ENCODE measurements at places on chromosomes 12 and 14.

GRCh38 chr14:24849471-24849870 lies 200.5 kb downstream of the STXBP6 start:
- no peak for DNase-seq

GRCh38 chr14:46036099-46036498 lies 615.5 kb downstream of the RPL10L start:
- no peak for DNase-seq

DNA sequence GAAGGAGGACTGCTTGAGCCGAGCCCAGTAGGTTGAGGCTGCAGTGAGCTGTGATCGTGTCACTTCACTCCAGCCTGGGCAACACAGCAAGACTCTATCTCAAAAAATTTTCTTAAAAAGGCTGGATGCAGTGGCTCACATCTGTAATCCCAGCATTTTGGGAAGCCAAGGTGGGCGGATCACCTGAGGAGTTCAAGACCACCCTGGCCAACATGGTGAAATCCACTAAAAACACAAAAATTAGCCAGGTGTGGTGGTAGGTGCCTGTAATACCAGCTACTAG lies 17.1 kb upstream of the MDM2 start:
- no peak for DNase-seq

DNA sequence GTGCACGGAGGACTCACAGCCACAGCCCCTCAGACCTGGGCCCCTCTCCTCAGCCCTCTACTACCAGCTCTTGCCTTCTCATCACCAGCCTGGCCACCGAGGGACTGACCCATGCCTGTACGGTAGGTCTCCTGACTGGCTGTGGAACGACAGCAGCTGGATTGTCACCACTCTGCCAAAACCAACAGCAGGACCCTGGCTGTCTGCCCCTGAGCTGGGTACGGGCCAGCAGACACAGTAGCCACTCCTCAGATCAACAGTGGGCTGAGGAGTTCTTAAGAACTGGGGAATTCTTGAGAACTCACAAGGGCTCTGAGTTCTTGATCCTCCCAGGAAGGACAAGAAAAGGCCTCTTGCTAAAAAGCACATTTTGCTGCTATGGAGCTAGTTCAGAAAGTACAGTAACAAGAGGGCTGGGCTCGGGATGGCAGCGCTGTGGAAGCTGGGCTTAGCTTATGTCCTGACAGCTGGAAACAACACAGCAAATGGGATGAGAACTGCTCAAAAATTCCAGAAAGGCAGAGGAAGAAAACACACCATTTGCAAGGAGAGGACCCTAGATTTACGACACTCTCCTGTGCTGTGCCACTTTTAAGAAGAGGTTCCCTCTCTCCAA lies 176.4 kb downstream of the ANO2 start:
- peak; percentile 41 for DNase-seq

GRCh38 chr14:68391311-68392014 lies 401.4 kb downstream of the ZFP36L1 start:
- DNase-seq, result peak; percentile 16

DNA sequence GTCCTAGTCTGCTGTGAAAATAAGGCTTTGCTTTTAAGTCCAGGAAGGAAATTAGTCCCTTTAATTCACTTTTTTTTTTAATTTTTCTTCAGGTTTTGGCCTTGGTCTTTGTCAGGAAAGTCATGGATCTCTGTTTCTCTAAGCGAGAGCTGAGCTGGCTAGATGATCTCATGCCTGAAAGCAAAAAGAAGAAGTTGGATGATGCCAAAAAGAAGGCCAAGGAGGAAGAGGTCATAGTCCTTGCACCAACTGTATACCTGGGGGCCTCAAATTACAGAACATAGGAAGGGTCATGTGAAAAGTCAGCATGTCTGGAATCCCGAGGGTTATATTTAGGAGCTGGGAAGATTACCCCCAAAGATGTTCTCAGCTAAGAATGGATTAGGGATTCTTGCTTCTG lies 72.3 kb downstream of the SLC4A8 start:
- no peak for DNase-seq

DNA sequence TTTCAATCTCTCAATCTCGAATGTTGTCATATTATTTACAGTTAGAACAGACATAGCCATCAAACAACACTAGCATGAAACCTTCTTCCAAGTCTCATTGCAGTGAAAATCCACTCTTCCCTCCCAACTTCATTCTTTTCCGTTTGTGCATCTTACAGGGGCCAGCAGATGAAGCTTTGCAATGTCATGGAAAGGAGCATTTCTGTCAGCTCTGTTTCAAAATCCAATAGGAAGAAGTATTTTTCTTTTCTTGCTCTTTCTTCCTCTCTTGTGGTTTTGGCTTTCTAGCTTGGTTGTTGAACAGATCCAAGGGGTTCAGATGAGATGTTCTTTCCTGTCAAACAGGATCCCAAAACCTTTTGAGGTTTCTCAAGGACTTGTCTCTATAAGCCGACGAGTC lies 416.6 kb downstream of the AEBP2 start:
- DNase-seq, result no peak

DNA sequence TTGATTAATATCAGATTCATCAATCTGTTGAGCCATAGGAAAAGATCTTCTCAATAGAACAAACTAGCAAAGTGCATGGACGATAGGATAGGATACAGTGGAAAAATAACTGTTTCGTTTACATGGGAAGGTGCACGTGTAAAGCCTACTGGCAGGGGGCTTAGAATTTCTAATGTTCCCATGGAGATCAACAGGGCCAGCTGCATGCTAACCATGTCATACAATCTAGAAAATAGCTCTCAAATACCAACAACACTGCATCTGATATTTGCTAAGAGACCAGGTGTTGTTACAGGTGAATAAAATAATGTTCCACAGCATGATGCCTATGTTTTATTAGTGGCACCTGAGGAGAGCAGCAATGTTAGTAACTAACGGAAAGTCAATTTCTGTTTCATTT lies 72.5 kb downstream of the ACSS3 start:
- no peak for DNase-seq

DNA sequence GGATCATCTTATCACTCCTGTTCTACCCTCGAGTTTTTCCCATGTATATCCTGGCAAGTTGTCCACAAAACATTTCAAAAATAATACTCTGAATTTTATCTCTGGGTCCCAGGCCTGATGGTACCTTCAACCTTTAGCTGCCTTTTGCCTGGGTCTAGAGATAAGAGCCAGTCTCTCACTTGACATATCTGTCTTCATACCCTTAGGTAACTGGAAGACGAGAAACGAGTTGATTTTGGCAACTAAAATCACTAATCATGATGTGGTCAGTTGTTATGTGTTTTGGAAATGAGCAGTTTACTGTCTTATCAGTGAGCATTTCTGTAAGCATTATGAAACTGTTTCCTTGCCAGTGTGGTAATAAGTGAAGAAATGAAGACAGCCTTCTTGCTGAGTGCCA lies 6.3 kb downstream of the RNF10 start:
- DNase-seq, result no peak

- DNase-seq, result no peak
Measured at GRCh38 chr14:86543521-86543920, 1013.6 kb downstream of the FLRT2 start.

- no peak for DNase-seq
Measured at GRCh38 chr12:11882301-11883019, 188.3 kb upstream of the BCL2L14 start.

DNA sequence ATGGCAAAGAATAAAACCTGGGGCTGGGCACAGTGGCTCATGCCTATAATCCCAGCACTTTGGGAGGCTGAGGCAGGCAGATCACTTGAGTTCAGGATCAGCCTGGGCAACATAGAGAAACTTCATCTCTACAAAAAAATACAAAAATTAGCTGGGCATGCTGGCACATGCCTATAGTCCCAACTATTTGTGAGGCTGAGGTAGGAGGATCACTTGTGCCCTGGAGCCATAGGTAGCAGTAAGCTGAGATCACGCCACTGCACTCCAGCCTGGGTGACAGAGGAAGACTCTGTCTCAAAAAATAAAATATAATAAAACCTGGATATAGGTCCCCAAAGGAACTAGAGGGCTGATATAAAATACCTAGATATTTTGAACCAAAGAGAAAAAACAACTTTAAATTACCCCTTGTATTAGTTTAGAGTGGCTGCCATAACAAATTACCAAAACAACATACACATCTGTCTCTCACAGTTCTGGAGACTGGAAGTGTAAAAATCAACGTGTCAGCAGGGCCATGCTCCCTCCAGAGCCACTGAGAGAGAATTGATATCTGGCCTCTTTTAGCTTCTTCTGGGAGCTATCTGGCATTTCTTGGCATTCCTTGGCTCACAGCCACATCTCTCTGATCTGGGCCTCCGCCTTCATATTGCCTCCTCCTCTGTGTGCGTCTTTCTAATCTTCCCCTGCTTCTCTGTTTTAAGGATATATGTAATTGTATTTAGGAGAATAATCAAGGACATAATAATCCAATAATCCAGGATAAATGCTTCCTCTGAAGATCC lies 47.9 kb upstream of the ATF7IP start:
- no peak for DNase-seq

DNA sequence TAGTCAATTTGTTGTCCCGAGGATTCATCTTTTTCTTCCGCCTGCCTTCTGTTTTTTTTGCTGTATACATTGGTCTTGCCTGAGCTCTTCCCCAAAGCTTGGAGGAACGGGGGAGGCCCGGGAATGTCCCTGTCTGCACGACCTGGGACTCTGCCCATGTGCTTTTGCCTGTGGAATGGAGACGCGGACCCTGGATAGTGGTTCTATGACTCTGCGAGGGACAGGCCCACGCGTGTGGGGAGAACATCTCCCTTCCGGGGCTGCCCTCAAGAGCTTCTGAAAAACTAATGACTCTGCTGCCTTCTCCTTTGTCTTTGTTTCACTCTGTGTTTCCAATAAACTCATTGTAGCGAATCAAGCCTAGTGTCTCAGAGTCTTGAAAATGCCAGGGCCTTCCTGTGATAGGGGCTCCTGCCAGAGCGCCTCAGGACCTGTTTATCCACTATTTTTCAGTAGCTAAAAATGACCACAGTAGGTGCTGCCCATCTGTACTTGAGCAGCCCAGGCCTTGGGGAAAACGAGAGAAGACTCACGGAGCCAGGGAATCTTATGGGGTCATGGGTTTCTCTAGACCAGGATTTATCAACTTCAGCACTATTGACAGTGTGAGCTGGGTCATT lies 12.3 kb downstream of the KRT83 start:
- no peak for DNase-seq

DNA sequence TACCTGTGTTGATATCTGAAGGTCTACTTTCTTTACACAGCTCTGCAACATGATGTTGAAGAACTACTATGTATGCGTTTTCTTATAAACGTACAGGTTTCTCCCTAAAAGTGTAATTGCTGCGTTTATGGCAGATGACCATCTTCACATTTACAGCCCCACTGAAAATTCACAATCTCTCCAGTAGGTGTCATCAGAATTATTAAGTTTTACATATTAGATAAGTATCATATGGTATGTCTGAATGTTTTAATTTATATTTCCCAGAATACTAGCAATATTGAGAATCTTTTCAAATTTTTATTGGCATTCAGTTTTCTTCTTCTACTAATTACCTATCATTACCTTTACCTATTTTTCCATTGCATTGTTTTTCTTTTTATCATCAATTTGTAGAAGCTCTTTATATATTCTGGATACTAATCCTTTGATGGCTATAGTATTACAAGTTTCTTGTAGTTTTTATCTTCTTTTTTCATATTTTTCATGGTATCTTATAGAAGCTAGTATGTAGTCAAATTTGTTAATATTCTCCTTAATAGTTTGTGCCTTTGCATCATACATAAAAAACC lies 123.5 kb downstream of the CAPZA3 start:
- DNase-seq, result no peak

- DNase-seq, result no peak
Measured at GRCh38 chr12:48978291-48978740, at the start of gene WNT1. Gene WNT1 (plus strand): TSS chr12:48978322. CDS start chr12:48978651, 329 bp downstream.

DNA sequence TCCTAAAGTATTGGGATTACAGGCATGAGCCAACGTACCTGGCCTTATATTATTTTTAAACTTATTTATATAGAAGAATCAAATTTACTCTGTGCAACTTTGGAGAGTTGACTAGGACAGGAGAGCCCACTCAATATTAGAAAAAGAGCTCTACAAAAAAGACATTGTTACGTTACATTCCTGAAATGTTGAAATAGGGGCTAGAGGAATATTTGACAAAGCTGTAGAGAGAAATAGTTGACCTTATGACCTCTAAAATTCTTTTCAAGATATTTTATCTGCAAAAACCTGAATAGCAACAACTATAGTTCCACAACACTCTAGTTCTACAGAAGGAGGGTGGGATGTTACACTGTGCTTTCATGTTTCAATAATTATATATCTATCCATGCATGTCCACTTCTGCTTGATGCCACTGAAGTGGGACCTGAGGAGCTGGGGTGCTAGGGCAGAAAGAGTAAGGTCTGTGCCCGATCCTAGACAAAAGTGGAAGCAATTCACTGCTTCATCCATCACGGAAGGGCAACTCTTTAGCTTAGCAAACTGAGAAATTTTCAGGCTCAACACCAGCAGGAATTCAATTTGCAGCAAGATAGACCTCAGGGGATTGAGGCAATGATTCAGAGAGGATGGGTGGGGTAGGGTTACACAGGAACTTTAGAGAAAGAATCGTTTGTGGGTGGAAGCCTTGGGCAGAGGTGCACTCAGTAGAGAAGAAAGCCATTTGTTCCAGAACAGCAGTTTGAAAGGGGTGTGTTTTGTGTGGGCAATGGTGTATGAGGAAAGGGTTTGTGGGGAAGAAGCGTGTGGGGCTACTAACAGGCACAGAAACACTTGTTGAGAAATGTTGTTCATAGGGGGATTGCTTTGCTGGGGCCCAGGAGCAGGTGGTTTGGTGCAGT lies 16.0 kb upstream of the RNASE10 start:
- DNase-seq, result no peak

DNA sequence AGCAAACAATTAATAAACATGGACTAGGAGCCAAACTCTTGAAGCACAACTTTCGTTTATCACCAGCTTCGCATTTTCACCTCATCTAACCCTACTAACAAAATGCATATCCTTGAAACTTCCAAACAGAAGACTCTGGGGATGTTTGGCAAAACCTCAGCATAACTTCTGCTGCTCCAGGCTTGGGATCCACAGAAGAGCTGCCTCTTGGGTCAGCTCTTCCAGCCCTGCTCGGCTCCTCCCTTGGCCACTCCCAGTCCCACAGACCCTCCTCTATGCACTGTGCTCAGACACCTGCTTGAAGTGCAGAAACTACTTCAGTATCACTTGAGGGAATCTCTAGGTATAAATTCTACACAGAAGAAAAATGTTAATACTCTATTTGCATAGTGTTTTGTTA lies 110.0 kb upstream of the AMIGO2 start:
- DNase-seq, result no peak

DNA sequence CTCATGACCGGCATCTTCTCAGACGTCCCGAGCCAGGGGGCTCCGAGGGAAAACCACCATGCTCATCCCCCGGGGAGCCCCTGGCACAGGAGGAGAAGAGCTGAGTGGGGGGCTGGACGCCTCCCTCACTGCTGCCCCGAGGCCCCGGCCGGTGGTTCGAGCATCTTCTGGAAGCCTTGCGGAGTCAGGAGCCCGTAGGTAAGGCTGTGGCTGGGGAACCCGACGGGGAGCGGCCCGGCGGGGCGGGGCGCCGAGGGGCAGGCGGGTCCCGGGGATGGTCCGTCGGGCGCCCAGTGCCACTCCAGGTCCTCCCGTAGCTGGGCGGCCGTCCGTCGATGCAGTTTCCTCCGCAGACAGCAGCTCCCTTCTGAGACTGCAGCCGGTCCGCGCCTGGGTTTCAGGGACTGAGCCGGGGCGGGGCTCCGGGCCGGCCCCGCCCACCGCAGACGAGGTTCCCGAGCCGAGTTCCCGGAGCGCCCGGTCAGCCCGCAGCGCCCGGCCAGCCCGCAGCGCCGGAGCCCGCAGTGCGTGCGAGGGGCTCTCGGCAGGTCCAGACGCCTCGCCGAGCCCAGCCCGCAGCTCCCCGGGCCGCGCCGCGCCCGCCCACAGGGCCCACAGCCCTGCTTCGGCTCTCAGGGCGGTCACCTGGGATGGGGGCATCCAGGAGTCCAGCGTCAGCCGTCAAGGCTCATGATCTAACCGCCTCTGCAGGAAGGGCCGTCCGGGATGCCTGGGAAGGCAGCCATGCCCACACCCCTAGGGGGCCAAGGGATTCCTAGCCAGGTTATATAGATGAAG lies at the start of gene PGF:
TSS of gene PGF (minus strand) at position 369 of the 798 bp plus-strand sequence. CDS start at position 14, 355 bp downstream.
- peak; percentile 60 for DNase-seq
